ENCODE measurements at places on chromosomes 12 and 14.
A peak's percentile ranks its signal among the peaks of the same experiment; 100 is the strongest.

DNA sequence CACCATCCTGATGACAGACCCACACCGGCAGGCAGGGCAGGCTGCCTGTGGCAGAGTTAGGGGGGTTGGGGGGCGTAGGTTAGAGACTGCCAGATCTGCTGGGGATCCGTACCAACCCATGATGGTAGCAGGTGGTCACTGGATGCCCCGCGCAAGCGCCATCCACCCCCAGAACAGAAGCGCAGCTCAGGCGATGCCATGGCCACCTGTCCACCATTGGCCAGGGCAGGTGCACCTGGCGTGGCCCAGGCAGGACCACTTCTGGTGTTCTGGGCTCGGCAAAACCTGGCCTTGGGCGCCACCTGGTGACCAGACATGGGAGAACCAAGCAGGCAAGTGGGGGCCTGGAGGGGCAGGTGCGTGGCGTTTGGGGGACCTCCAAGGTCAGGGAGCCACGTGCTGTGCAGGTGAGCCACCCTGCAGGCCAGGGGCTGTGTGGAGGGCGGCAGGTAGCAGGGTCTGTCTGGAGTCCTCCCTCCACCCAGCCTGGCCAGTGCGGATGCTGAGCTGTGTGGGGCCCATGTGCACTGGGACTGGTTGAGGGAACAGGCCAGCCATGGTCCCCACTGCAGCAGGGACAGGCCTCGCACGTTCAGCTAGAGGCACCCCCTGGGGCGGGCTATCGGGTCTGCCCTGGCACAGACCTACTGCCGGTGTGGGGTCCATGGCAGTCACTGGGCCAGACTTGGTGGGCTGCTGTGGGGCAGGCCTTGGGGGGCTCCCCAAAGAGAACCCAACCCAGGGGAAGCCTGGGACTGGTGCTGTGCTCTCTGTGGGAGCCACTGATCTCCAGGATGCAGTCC, 15.6 kb downstream of the BAG5 start:
- peak; percentile 75 for DNase-seq

DNA sequence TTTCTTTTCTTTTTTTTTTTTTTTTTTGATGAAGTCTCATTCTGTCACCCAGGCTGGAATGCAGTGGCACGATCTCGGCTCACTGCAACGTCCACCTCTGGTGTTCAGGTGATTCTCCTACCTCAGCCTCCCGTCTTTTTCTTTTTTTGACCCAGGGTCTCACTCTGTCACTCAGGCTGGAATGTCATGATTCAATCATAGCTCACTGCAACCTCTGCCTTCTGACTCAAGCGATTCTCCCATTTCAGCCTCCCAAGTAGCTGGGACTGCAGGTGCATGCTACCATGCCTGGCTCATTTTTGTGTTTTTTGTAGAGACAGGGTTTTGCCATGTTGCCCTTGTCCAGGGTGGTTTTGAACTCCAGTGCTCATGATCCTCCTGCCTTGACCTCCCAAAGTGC, 12.0 kb downstream of the FUT8 start:
- no peak for DNase-seq

DNA sequence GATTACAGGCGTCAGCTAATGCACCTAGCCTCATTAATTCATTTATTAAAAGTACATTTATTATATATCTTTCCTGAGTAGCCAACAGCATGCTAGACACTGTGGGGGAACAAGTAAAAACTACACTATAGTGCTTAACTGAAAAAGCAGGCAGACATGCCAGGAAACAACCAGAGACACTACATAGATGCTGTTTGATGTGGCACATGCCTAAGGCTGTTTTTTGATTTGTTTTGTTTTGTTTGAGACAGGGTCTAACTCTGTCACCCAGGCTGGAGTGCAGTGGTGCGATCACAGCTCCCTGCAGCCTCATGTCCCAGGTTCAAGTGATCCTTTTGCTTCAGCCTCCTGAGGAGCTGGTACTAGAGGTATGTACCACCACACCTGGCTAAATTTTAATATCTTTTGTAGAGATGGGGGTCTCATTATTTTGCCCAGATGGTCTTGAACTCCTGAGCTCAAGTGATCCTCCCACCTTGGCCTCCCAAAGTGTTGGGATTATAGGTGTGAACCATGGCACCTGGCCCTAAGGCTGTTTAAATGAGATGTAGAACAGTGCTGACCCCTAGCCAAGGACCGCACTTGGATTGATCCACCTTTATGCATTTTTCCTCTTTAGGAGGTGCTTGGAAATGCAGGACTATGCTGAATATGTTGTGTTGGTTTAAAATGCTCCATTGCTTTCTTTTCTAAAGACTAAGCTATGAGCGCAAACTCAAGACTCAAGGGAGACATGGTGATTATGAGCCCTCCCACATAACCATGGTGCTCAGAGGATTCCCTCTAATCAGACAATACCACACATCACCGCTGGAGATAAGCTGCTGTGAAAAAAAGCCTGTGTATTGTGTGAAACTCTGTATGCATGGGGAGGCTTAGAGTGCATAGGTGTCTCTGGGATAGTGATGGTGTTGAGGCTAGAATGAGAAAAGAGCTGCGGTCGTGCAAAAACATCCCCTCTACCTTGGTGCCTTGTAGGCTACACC, 10.5 kb upstream of the C14orf93 start:
- no peak for DNase-seq

DNA sequence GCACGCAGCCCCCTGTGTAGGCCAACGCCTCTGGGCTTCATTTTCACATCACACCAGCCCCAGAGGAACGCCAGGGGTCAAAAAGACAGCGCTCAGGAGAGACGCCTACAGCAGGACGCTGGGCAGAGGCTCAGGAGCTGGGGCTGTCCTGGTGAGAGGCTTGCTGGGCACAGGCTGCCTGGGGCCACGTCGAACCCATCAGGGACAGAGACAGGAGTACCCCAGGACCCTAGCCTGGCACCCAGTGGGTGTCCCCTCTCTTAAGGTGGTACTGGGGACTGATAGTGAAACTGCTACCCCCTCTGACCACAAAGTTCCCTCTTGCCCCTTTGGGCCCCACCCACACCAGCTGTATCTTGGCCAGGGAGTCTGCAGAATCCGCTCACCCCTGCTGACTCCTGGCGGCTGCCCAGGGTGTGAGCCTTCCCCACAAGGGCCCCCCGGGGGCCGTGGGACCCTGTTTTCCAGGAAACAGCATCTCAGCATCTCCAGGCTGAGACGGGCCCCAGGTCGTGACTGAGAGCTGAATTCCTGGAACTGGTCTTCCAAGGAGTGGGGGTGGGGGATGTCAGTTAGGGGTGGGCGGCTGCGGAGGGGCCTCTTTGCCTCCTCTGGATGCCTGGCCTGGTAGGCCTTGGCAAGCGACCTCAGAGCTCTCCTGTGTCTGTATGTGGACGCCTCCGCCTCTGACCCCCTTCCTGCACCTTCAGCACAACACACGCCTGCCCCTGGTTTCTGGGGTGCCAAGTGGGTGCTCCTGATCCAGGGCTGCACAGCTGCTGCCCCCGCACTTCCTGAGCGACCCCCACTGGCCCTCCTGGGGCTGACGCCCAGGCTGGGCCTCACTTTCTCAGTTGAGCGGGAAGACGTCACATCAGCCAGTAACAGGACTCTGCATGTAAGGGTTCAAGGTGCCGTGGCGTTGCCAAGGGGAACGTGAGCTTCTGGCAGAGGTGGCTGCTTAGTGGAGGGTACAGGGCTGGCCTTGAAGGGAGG, 321.9 kb upstream of the RTL1 start:
- DNase-seq: no peak

- peak; percentile 22 for DNase-seq
These were observed at the start of gene ESR2 for GRCh38 chr14:64293976-64294671. Gene ESR2 (minus strand): TSS chr14:64294371. CDS start chr14:64282985, 11,386 bp downstream.

DNA sequence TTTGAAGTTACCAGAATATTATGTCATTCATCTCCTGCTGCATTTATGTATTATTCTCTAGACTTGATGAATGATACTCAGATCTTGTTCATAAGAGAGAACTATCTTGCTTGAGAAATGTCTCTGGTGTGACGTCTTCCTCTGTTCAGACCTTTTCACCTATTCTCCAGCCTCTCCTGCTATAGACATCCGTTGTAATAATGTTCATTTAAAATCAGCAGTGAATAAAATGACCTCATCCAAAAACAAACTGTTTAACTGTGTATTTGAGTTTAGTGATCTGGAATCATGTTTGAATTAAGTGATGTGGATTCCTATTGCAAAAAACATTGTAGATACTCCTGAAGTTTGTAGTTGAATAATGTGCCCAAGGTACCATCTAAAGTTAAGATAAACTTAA, 487.1 kb downstream of the PCNX1 start:
- no peak for DNase-seq

DNA sequence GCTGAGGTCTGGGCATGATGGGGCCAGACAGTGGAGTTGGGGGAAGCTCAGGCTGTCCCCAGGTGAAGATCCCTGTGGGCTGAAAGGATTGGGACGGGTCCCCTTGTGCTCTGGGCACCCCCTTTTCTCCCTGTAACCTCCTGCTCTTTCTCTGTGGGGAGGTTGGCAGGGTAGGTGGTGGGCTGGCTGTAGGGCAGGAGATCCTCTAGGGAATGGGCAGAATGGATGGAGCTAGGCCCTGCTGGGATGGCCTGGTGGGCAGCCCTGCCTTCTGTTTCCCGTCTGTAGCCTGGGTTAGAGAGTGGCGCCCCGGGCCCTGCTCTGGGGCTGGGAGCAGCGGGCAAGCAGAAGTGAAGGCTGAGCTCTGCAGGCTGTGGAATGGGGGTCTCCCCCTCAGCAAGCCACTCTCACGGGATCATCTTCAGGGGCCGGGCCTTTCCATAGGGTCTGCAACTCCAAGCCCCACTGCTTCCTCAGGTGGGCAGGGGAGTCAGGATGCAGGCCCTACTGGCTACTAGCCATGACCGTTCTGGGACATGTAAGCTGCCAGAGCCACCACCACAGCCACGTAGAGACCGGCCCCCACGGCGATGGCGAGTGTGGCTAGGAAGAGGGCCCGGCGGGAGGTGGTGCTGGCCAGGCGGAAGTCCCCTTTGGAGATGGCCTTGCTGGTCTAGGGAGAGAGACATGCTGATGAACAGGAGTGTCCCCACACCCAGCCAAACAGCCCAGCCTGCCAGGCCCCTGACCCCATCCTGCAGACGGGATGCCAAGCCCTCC, 18.8 kb downstream of the SYNDIG1L start:
- no peak for DNase-seq

- no peak for DNase-seq
These were observed 115.6 kb downstream of the LRIG3 start for GRCh38 chr12:58804749-58805148.

Data from stimulated activated CD4-positive, alpha-beta T cell treated with anti-CD3 and anti-CD28 coated beads, Interleukin-12 subunit alpha, Interleukin-12 subunit beta, amount 100 ng/mL, for 4 hours (primary cell).